ENCODE measurements at places on chromosomes 11 and 22.

- no peak for DNase-seq
Observed at GRCh38 chr11:10305964-10306918, 1.4 kb downstream of the ADM start.

- DNase-seq: no peak
Observed at GRCh38 chr11:2728663-2729332, 29.0 kb upstream of the KCNQ1OT1 start.

- DNase-seq: no peak
Observed at GRCh38 chr11:25587496-25587895, 744.4 kb upstream of the ANO3 start.

GRCh38 chr22:22092974-22093373 lies 110.4 kb upstream of the TOP3B start:
- no peak for DNase-seq

Measured in stimulated activated CD4-positive, alpha-beta T cell treated with anti-CD3 and anti-CD28 coated beads, Interleukin-15, amount 100 ng/mL, for 48 hours (primary cell).